ENCODE measurements at places on chromosomes 12 and 14. TPM values are rescaled to one million over a fixed set of nuclear protein-coding genes. Genes with fewer than 3 reads are reported as not detected.

The ALKBH1 gene
- total RNA-seq: 7.8 TPM

The MYL2 gene
- total RNA-seq: 142 TPM

DNA sequence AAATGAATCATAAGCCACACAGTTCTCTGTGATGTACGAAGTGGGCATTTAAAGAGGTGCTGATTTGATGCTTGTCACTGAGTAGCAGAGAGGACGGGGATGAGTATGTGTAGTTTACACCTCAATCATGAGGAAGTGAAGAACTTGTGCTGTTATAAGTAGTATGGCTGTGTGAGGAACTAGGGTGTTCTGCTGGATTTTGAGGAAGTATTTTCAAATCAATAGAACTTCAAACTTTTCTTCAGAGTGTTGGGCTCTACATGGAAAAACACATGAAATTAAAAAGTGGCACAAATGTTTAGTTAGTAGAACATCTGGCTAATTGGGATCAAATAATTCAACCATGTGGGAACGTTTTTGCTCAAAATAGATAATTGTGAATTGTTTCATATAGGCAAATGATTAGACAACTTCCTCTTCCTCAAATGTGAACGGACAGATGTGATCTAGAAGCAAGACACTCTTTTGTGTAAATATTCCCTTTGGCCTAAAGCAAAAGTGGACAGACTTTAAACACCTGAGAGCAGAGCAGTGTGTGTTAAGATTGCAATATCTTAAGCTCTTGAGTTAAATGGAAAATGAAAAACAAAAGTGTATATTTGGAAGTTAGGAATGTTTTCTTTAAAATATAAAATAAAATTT, 168.5 kb downstream of the NAV3 start:
- DNase-seq: no peak

GRCh38 chr14:95261616-95262510, 57.8 kb downstream of the CLMN start:
- no peak for DNase-seq

DNA sequence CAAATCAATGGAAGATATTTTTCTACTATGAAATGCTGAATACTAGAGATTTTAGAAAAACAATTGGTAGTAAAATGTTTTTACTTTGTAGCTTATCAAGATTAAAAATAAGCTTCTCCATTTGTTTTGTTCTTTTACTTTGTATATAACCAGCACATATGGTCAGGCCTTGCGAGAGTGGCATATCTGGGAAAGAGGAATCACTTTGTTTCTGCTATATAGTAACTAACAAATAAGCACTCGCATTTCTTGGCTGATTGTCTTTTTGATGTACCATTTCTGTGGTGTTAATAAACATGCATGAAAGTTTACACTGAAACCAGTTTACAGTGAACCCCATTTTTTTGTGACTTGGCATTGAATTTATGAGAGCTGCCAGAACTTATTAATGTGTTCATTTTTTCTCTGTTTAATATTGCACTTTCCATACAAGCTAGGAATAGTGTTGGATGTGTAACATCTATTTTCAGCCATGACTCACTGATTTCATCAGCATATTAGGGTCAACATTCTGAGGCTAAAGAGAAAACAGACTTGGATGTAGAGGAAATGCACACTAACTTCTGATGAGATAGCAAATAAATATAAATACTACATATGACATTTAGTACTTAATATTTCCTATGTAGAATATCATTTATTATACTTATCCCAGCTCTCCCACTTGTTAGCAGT, 635.5 kb downstream of the KCNH5 start:
- no peak for DNase-seq

GRCh38 chr12:64009321-64010068, 165.0 kb downstream of the SRGAP1 start:
- DNase-seq: no peak

- no peak for DNase-seq
Measured at GRCh38 chr14:53824061-53824460, 132.6 kb downstream of the BMP4 start.

- no peak for DNase-seq
Measured at GRCh38 chr14:72716476-72716875, 177.4 kb downstream of the DPF3 start.

The KCNJ8 gene
- total RNA-seq: 25.4 TPM

The IQSEC3 gene
- 0.67 TPM for total RNA-seq

DNA sequence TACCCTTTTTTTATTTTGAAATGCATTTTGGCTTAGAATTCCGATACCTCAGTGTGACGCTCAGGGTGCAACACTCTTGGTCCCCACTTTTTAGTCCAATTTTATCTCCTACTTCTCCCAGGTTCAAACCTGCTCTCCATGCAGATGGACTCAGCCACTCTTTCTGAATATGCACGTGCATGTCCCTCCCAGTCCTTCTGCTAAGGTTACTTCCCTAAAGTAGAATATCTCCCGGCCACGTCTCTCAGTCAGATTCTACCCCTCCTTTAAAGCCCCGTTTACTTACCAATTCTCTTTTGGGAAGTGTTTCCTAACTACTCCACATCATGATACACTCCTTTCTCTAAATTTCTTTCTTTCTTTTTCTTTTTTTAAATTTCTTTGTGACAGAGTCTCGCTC, 15.5 kb upstream of the PARP11 start:
- DNase-seq: no peak

DNA sequence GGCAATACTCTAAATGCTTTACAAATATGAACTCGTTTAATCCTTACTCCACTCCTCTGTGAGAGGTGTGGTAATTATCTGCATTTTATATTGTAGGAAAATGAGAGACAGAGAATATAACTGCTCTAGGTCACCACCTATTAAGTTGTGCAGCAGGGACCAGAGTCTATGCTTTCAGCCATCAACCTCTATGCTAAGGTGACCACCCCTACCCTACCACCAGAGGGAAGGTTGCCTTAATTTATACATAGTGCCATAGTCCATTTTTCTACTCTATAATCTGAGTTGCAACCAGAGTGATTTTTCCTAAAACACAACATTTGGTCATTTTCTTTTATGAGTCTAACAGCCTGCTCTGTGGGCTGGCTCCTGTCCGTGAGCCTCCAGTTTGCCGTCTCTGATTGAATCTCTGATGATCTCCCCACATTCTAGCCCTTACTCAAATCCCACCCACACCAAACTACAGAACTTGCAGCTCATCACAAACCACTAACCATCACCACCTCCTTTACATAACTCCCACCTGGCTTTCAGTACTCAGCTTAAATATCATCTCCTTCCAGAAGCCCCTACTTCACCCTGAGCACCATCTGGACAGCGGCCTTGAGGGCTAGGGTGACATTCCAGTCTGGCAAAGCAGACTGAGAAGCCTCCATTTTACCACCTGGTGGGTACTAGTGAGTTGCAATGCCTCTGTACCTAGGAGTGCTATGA, 126.6 kb downstream of the PPM1H start:
- DNase-seq: no peak

The IAPP gene
- not detected for total RNA-seq

DNA sequence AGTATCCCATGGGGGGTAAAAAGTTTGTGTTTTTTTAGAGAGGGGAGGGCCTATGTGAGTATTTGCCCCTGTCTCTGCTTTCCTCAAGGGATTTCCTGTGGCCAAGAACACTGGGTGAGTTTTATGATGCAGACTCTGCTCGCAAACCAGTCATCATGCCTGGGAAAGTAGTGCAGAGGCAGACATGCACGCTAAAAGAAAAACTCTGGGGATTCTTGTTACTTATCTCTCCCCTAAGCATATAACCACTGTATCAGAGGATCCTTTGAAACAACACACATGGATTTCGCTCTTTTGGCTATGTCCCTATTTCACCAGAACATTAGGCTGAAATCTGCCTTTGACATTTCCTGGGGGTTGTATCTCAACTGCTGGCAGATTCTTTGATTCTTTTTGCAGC, 1845.8 kb upstream of the SEL1L start:
- no peak for DNase-seq

All from right atrium auricular region (tissue), 2 donors.